ENCODE measurements at places on chromosomes 5 and 9.

- no peak for DNase-seq
These were observed 48.0 kb upstream of the SAP30L start for GRCh38 chr5:154397652-154398406.

DNA sequence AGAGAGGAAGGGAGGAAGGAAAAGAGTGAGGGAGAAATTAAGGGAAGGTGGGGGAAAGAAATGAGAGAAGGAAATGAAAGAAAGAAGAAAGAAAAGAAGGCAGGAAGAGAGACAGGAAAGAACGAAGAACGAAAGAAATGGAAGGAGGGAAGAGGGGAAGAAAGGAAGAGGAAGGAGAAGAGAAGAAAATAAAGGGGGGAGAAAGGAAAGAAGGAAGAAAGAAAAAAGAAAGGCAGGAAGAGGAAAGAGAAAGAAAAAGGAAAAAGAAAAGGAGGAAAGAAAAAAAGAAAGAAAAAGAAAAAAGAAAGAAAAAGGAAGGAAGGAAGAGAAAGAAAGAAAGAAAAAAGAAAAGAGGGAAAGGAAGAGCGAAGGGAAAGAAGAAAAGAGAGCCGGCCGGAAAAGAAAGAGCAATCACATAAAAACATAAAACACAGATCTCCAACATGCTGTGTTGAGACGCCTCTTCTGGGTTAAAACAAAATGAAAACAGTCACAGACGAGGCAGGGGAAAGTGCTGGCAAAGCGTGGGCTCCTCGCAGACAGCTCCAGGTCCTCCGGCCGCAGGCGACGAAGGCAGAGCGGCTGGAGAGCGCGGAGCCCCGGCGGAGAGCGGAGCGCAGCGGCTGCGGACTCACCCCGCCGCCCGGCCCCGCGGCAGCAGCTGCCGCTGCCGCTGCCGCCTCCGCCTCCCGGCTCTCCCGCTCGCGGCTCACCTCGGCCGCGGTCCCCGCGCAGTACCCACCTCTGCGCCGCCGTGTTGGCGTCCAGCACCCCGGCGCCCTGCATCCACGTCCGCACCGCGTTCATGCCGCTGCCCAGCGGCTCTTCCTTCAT is 896 bp downstream of the EBF1 start:
- DNase-seq: no peak

DNA sequence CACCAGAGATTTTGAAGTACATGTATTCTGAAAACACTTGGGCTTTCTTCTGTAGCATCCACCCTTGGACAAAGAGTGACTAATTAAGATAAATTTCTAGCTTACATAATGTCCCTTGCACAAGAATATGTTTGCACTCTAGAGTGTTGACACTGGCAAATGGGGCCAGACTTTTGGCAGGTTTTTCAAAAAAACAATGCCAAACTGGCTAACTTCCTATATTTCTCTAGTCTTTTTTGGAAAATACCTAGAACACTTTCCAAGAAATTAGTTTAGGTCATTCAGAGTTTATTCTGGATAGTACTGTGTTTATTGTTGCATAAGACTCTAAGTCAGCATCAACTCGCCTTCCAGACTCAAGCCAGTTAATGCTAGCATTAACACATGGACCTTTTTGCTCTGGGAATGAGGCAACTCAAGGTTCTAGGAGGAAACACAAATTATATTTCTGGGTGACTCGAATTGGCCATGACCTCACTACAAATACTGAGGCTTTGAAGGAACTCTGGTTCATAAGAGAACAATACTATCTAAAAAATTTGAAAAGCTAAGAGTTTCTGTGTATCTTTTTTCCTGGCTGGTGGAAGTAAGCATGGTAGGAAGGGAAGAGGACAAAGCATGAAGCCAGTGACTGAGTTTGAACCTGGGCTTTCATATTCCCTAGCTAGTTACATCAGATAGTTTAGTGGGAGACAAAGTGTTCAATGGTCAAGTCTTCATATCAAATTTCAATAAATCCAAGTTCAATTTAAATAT is 101.6 kb downstream of the NREP start:
- no peak for DNase-seq

- DNase-seq: no peak
These were observed 450 bp downstream of the GPBP1 start for GRCh38 chr5:57174128-57174889.

- DNase-seq: no peak
These were observed 14.3 kb upstream of the SNCAIP start for GRCh38 chr5:122297587-122298298.

Data from stimulated activated CD8-positive, alpha-beta memory T cell treated with anti-CD3 and anti-CD28 coated beads, Interleukin-7, amount 100 ng/mL, for 24 hours (primary cell).